ENCODE measurements at places on chromosomes 13 and 19. TPM values are rescaled to one million over a fixed set of nuclear protein-coding genes. Genes with fewer than 3 reads are reported as not detected.

UBE2L5 gene
- total RNA-seq: not detected

MEIS3 gene
- total RNA-seq: 37.5 TPM

DNA sequence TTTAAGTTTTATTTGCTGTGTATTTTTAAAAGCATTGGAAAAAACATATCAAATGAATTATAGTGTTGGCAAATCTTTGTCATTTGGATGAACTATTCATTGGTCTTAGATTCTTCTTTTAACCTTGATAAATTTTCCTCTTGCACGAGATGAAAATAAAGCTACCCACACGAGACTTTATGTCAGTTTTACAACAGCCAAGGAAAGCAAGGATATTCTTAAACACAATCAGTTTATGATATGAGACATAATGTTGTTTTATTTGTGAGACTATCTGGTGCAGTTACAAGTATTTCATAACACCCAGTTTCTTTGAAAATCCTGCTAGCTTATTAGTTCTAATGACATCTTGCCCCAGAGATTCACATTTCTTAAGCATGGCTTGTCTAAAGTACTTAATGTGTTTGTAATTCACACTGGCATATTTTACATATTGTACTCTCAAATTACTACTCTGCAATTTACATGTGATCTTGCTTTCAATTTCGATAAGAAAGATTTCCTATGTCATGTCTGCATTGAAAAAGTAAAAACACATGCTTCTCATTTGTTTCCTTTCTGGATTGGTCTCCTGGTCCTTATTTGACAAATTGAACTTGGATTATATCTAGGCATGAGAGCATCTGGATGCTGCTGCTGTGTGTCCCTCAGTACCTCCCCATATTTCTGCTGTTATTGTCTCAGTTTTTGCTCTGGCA lies 955.5 kb upstream of the PCDH9 start:
- DNase-seq: no peak

- no peak for DNase-seq
These were observed 12.4 kb downstream of the JAK3 start for GRCh38 chr19:17835182-17836006.

DNA sequence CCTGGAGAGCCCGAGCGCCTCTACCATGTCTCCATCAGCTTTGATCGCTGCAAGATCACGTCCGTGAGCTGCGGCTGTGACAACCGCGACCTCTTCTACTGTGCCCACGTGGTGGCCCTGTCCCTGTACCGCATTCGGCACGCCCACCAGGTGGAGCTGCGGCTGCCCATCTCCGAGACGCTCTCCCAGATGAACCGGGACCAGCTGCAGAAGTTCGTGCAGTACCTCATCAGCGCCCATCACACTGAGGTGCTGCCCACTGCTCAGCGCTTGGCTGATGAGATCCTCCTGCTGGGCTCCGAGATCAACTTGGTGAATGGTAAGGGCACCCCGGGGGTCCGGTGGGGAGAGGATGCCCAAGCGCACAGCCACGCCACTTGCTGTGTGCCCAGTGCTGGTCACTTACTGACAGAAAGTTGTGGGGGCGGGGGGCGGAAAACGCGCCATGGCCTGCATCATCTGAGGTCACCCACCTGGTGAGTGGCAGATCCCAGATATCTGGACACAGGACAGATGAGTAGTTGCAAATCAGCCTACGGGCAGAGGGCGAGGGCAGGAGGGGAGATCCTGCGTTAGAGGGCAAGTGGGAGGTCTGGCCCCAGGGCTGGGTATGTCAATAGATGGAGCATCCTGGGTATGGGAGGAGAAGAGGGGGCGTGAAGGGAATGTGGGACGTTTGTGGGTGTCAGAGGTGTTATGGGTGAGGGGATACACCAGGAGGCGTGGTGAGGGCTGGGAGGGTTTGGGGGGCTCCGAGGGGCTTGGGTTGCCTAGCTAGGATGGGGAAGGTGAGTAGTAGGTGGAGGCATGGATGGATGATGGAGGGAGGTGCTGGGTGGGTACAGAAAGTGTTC lies 9.8 kb downstream of the ZSWIM4 start:
- DNase-seq: no peak

GRCh38 chr13:20141238-20142022 lies 19.4 kb downstream of the GJA3 start:
- DNase-seq: no peak

DNA sequence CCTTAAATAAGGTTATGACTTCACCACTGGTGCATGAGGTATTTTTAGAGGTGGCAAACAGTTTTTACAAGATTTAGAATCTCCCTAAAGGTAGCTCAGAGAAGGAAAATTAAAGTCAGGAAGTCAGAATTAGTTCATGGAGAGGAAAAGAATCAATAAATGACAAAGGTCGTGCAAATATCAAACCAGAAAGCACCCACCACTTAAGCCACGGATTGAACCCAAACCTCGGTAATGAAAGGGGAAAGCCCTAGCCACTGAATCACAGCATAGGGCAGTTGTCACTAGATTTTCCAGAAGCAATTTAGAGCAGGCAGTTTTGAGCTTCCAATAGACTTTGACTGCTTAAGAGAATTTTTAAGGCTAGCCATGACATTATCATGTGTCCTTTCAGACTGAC lies 1590.4 kb downstream of the SLITRK1 start:
- no peak for DNase-seq

- DNase-seq: no peak
These were observed at the start of gene PNMA8B for GRCh38 chr19:46495786-46496099. PNMA8B (minus strand) TSS chr19:46495867; CDS start chr19:46495465, 402 bp downstream.

DBP gene
- 3.8 TPM for total RNA-seq

DNA sequence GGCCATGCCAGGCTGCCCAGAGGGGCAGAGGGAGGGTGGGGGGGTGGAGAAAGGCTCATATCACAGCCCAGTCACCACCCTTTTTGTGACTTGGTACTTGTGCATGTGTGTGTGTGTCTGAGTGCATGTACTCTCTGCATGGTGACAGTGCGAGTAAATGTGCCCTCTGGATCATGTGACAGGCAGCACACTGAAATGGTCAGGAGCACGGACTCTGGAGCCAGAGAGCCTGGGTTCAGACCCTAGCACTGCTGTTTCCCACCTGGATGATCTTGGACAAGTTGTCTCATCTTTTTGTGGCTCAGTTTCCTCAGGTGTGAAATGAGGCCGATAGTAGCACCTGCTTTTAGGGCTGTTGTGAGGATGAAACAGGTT lies 2.0 kb downstream of the CIC start:
- no peak for DNase-seq

- no peak for DNase-seq
These were observed 1.1 kb upstream of the EPN1 start for GRCh38 chr19:55673889-55674288.

DNA sequence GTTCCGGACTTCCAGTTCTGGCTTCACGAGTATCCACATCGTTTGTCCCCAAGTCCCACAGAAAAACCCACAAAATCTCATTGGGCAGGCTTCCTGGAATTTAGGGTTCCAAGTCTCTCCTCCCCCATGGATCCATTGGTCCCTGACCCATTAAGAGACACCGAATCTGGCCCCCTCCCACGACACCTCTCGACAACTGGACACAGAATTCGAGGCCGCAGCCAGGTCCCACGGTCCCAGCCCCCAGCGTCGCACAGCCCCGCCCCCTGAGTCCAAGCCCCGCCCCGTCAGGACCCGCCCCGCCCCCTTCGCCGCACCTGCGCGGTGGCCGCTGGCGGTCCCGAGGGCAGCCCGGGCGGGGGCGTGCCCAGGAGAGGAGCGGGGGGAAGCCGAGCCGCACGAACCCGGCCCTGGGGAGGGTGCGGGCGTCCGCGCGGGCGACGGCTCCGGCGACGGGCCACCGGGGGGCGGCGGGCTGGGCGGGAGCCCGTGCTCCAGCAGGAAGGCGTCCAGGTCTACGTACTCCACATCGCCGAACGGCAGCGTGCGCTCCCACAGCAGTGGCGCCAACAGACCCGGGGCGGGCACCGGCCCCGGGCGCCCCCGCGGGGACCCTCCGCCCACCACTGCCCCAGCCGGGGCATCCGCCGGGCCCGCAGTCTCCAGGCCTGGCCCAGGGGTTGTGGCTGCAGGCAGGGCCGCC lies 1.8 kb downstream of the DBP start:
- no peak for DNase-seq

- no peak for DNase-seq
These were observed 106.9 kb downstream of the KLF12 start for GRCh38 chr13:74027161-74027779.

ATP4A gene
- total RNA-seq: not detected

DNA sequence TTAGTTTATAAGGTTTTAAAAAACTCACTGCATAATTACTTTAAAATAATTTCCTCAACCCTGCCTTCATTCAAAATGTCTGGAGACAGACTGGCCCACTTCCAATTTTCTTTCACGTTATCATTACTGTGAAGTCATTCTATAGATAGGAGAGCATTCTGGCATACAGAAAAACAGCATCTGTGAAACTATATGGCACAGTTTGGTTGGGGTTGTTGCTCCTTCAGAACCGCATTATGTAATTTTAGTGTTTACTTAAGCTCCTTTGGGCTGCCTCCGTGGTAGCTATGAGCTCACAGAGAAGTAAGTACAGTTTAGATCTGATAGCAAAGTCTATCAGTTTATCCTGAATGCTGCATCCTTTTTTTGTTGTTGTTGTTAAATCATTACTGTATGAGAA lies 104.3 kb downstream of the KCNRG start:
- DNase-seq: no peak

- DNase-seq: no peak
These were observed 7.1 kb downstream of the LILRB2 start for GRCh38 chr19:54273821-54274220.

GRCh38 chr13:73981595-73981994 lies 152.6 kb downstream of the KLF12 start:
- no peak for DNase-seq

GRCh38 chr19:36081894-36082293 lies 27.2 kb downstream of the WDR62 start:
- no peak for DNase-seq

GRCh38 chr19:39494661-39495060 lies 4.1 kb upstream of the DLL3 start:
- DNase-seq: no peak

GRCh38 chr13:106774621-106775020 lies 206.7 kb upstream of the ARGLU1 start:
- no peak for DNase-seq

GRCh38 chr13:41775251-41775650 lies 185.7 kb downstream of the VWA8 start:
- no peak for DNase-seq

DNA sequence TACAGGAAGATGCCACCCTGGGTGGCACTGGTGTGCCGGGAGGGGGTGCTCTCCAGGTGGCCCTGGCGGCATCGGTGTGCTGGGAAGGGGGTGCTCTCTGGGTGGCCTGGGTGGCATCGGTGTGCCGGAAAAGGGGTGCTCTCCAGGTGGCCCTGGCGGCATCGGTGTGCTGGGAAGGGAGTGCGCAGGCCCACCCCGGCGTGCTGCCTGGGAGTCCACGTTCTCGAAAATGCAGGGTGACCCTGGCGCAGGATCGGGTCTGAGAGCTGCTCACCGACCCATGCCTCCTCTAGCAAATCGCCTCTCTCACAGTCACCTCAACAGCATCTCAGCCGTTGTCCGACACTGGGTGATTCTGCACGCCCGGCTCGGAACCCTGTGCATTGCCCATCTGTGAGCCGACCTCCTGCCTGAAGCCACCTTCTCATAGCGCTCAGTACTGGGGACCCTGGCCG lies 36.4 kb downstream of the RASA3 start:
- DNase-seq: no peak

- DNase-seq: no peak
These were observed 1066.7 kb upstream of the PCDH20 start for GRCh38 chr13:62482351-62482750.

ZNF99 gene
- not detected for total RNA-seq

ZNF534 gene
- not detected for total RNA-seq

DNA sequence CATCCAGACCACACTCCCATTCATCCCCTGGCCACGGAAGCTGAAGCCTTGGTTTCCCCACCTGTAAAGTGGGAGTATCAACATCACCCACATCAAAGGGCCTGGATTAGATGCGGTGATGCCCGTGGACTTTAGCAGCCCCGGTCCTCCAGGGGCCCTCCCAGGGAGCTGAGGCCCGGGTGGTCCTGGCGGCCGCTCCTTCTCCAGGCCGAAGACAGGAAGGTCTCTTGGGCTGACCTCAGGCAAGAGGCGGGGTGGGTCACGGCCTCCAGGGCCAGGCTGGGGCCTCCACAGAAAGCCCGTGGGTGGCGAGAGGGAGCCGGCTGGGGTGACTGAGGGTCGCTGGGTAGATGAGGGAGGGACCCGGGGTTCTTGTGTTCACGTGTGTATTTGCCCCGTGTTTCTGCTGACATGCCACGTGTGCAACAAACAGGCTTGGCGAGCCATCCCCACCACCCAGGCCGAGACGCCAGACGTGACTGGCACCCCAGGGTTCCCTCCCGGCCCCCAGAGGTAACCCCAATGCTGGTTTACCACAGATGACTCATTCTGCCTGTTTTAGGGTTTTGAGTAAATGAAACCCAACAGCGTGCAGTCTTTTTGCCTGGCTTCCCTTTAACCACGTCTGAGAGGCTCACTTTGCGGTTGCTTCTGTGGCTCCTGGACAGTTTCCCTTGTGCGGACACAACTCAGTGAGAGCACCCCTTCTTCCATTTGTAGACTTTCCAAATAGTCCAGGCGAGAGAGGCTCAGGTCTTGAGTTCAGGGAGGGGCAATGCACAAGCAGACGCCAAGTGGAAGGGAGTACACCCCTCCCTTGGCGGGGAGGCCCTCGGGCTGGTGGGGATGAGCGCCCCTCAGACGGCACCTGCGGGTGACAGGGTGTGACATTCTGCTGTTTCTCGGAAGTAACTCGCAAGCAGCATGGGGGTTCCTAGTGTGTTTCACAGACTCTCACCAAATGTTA lies 42.9 kb downstream of the C13orf46 start:
- no peak for DNase-seq

GRCh38 chr19:23882493-23882892 lies 32.2 kb upstream of the ZNF726 start:
- DNase-seq: no peak

EEF1AKMT1 gene
- 12.9 TPM for total RNA-seq

UBL3 gene
- total RNA-seq: 49.2 TPM

DNA sequence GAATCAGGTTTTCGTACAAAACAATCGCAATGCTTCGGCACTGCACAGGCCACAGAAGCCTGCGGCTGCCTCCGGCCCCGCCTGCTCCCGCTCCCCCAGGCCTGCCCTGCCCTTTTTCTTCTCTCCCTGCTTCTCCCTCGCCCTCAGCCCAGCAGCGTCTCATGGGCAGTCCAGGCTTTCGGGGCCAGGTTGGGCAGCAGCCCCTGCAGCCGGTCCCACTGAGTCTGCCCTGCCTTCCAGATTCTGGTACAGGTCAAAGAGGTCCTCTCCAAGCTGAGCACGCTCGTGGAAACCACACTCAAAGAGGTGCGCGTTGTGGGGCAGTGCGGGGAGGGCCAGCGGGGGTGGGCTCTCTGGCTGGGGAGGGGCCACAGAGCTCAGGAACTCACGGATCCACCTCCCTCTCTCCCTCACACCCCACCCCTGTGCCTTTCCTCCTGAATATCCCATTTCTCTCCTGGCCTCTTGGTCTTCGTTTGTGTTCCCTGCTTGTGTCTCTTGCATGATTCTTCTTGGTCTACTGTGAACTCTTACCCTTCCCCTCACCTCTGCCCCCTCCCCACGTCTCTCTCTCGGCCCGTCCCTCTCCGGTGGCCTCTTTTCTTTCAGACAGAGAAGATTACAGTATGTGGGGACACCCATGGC lies 30.1 kb downstream of the CCDC8 start:
- no peak for DNase-seq

GRCh38 chr13:61738236-61738750 lies 322.6 kb upstream of the PCDH20 start:
- no peak for DNase-seq

VAV1 gene
- not detected for total RNA-seq

Measured in HFFc6 (cell line).